NCI-H460 (cell line): ENCODE measurements at places on chromosomes 13 and 19. TPM values are rescaled to one million over a fixed set of nuclear protein-coding genes. Genes with fewer than 3 reads are reported as not detected.

KLK3 gene
- not detected in 2 replicates for total RNA-seq

ZNF429 gene
- 1.4 and 1.5 TPM in 2 replicates for total RNA-seq

KLK13 gene
- total RNA-seq, result not detected in 2 replicates

ZFP36 gene
- 15.1 and 24.6 TPM in 2 replicates for total RNA-seq

PAN3 gene
- 14.3 and 16.2 TPM in 2 replicates for total RNA-seq

ZNF527 gene
- total RNA-seq, result 4.3 and 4.7 TPM in 2 replicates

GAPDHS gene
- not detected in 2 replicates for total RNA-seq

ZNF837 gene
- 0.30 and 0.78 TPM in 2 replicates for total RNA-seq

RFX1 gene
- 2.0 and 2.1 TPM in 2 replicates for total RNA-seq

ZIK1 gene
- total RNA-seq, result not detected in 2 replicates

- DNase-seq, result no peak
Observed at GRCh38 chr13:76036176-76036575, 400.0 kb downstream of the LMO7 start.

GRCh38 chr13:27219611-27220010, 31.7 kb upstream of the RPL21 start:
- no peak for DNase-seq

DNA sequence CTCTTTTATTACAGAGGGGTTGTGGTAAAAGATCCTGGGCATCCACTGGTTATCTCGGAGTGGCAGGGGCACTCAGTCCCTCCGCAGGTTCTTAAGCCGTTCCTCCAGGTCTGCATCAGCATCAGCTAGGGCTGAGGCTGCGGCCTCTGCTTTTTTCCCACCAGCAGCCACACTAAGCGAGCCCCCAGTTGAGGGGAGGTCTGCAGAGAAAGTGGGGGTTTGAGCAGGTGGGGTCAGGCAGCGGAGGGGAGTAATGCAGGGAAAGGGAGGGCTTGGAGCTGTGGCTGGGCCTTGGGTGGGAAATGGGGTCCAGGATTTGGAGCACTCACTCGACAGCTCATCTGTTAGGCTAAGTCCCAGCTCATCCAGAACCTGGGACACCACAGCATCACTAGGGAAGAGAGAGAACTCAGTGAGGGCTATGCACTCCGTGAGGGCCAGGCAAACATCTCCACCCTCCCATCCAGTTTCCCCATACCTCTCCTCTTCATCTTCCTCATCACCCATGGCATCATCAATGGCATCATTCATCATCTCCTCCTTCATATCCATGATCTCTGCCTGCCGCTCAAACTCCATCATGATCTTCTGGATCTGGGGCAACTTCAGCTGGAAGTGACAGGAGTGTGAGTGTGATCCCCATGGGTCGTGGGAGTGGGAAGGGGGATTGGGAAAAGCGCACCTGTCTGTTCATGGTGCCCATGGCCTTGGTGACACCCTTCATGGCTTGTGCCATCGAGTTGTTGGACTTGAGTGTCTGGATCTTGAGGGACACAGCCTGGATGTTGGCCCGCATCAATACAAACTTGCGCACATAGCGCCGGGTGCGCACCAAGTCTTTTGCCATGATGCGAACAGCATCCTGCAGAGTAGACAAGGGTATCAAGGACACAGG, 3.1 kb downstream of the CHMP2A start:
- DNase-seq, result no peak

- DNase-seq, result no peak
Observed at GRCh38 chr19:38918526-38918925, 6.5 kb upstream of the CCER2 start.

DNA sequence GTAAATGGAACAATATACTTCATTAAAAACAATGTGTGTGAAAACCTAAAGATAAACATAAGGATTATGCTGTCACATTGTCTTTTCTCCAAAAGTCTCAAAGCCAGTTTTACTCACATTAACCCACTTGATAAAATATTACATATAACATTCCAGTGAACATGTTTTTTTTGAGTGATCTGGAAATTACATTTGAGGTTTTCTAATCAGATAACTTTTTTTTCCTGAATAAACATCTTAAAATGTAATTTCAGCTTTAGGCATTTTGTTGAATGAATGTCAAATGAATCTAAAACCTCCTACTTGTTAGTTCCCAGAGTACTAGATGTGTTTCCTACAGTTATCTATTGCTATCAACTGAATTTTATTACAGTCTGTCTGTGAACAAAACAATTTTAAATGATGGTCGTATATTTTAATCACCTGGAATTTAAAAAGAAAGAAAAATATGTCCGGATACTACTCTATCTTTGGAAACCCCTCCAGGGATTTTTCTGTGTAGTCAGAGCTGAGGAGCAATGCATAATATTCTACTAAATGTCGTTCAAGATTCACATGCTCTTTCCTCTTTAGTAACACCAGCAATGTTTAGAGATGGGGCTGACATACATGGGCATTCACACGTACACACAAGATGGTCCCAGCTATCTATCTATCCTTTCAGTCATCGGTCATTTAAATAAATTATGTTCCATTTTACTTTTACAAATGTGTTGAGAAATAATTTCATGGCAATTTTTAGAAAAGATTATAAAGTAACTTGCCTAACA, 283.9 kb downstream of the KLF12 start:
- no peak for DNase-seq

DNA sequence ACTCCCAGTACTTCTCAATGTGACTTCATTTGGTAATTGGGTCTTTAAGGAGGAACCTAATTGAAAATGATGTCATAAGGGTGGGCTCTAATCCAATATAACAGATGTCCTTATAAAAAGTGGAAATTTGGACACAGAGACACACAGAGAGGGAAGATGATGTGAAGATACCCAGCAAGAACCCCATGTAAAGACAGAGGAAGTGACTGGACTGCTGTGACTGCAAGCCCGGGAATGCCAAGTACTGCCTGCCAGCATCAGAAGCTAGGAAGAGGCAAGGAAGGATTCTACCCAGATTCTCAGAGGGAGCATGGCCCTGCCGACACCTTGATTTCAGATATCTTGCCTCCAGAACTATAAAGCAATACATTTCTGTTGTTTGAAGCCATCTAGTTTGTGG, 239.3 kb downstream of the KCTD12 start:
- no peak for DNase-seq

DNA sequence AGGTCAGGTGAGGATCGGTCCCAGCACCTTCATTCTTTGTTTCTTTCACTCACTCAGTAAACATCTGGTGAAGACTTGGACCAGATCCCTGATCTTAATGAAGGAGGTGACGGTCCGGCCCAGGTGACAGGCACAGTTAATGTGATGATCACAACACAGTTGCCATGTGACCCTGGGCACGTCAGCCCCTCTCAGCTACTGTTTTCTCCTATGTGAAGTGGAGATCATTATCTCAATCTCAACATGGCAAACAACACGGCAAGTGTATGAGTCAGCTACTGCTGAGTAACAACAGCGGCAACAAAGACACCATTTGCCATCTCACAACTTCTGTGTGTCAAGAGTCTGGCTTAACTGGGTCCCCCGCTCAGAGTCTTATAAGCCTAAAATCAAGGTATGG, 74.6 kb downstream of the GNG7 start:
- no peak for DNase-seq

- no peak for DNase-seq
Observed at GRCh38 chr19:32082028-32082427, 263.4 kb upstream of the ZNF507 start.

DNA sequence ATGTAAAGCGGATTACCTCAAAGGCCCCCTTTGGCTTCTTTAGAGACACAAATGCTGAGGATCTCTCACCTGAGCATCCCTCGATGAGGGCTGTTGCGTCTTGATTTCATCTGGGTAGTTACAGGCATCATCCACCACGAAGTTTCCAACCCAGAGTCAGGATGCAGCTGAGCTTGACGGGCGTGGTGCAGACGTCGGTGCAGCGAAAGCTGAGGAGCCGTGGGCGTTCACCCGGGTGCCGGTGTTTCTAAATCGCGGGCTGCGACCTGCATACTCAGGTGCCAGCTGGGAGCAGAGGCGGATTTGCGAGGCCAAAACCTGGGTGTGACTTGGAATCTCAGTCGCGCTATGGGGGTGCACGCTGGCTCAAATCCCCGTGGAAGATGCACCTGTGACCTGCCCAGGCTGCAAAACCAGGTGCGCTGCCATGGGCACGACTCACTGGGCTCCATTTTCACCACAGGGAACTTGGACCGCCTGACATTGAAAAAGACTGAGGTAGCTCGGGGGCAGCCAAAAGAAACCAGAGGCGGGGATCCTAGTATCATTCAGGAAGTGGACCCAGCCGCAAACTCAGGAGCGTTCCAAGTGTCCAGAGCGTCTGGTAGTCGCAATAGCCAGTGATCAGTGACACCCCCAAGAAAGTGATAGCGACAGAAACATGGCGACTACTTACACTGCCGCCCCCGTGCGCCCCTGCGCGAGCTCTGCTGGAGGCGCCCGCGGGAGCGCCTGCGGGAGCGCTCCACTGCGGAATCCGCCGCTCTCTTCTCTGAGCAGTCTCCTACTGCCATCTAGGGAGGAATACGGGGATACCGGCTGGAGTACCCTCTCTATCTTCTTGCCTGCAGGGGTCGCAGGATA, 36.4 kb upstream of the IGFL4 start:
- DNase-seq, result peak; percentile 82

DNA sequence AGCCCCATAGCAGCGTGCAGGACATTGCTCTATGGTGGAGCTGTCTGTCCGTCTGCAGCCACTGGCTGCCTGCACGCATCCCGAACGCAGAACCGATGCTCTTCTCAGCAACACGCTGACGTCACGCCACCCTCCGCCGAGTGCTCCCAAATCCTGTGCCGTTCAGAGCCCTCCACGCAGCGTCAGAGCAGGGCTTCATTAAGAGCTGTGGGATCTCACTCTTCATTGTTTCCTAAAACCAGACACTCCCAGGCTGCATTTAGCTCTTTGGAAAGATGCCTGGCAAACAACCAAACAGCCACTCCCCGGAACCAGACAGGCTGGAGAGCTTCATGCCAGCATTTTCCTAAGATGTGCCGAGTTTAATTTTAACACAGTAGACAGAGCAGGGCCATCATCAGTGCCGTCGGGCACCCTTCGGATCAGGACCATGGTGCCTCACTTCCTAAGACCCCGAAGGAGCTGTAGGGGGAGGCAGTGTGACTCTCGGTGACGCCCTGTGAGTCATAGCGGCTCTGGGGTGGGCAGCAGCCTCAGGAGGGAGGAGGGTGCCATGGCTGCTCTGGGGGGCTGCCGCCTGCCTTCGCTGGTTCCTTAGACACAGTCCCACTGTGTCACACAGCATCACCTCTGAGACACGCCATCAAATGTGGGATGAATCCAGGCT, 131.5 kb upstream of the MCF2L start:
- DNase-seq, result no peak

DNA sequence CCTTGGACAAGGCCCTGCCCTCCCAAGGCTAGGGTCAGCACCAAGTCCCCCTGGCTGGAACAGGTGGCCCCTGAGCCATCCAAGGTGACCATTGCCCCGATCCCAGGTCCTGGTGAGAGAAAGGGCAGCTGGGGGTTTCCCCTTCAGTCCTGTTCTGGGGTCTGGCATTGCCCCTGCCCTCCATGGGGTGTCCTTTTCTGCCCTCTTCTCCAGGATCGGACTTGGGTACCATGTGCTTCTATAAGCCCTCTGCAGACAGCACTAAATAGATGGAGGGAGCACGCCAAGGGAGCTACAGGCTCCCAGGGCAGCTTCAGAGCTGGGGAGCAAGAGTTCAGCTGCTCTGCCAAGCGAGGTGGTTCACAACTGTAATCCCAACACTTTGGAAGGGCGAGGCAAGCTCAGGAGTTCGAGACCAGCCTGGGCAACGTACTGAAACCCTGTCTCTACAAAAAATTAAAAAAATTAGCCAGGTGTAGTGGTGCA, 13.5 kb upstream of the KCNN1 start:
- no peak for DNase-seq

- no peak for DNase-seq
Observed at GRCh38 chr13:112713517-112714253, 23.8 kb downstream of the ATP11A start.
